ENCODE measurements at places on chromosomes 6 and 20.

DNA sequence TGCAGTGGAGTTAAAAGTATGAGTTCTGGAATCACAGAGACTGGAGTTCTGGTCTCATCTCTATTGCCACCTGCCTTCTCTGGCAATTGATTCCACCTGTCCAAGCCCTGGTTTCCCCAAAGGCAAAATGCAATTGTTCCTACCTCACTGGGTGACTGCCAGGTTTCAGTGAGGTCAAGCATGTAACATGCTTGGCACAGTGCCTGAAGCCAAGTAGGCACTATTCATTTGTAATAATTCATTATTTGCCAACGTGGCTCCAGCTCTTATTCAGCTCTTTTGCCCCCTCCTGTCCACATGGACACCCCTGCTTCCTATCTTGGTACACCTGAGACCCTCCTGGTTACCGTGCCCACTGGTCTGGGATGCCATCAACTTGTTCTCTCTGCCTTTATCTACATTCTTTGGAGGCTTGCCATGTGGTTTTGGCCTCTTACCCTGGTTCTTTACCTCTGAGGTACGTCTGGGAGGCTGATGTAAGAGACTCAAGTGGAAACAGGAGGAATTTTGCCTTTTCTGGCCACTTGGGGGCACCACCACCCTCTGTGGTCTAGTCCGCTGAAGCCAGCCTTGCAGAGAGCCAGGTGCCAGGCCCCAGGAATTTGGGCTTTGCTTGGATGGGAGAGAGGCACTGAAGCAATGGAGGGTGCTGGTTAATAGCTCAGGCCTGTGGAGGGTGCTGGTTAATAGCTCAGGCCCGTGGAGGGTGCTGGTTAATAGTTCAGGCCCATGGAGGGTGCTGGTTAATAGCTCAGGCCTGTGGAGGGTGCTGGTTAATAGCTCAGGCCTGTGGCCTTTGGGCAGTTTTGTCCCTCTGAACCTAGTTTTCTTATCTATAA is 1.7 kb downstream of the KCNK15 start:
- peak; percentile 16 for DNase-seq

GRCh38 chr6:124524491-124525200 is 437.6 kb upstream of the RNF217 start:
- no peak for DNase-seq

DNA sequence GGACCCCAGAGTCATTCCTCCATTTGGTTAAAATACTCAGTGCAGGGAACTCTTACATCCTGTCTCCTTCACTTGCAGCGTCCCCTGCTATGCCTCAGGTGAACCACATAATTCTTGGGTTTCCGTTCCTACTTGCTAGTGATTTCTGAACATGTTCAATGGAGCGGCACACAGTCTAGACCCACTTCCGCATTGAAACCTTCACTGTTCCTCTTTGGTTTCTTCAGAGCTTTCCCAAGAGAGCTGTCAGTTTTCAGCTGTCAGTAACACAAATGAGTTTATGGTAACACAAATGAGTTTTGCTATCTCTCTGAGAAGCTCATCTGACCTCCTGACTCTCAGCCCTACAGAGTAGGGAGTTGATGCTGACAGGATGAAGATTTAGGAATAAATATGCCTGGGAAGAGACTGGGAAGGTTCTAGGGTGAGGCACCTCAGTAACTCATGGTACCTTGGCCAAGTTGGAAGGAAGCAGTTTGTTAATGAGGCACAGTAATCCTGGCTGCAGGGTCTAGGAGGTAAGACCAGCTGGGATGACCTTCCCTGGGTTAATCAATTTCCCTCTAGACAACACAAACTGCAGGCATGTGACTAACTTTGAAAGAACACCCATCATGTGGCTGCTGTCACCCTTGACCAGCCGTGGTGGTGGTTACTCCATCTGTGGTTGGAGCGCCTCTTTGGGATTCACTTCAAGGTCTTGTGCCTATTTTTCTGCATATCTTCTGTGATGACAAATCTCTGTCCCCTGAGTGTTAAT is 5.4 kb downstream of the SYS1 start:
- DNase-seq = no peak

DNA sequence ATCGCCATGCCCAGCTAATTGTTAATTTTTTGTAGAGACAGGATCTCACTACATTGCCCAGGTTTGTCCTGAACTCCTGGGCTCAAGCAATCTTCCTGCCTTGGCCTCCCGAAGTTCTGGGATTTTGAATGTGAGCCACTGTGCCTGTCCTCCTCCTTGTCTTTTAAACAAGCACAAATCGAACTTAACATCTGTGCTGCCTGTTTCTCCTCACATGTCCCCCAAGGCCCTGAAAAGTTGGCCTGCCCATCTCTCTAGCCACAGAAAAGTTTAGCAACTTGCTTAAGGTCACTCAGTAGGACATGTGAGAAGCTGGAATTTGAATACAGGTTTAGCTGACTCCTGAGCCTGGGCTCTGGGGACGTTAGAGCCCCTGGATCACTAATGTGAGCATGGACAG is 115.7 kb upstream of the KCNG1 start:
- DNase-seq = no peak

DNA sequence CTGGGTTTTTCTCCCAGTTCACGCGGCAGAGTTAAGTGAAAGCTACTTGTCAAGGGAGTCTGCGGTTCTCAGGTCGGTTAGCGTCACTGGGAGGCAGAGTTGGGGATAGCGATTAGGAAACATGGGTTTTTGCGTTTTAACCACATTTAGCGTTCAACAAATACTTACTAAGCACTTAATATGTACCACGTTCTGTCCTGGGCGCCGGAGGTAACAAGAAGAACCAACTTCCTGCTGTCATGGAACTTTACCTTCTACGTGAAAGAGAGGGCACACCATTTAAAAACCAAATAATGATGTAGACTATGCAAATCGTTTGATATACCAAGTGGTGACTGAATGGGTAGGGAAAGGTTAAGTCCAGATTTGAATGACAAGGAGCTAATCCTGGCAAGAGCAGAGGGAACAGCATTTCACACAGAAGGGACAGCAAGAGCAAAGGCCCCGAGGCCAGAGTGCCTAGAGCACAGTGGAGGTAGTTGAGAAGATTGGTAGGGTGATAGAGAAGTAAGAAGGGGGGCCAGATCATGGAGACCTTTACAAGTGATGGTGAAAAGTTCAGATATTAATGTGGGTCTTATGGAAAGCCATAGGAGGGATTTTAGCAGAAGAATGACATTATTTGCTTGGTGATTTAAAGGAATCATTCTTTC is 744 bp downstream of the RIOK1 start:
- no peak for DNase-seq

- DNase-seq = no peak
Measured at GRCh38 chr6:150631984-150632642, 32.4 kb downstream of the PLEKHG1 start.

- no peak for DNase-seq
Measured at GRCh38 chr6:143513410-143513809, 1.9 kb upstream of the FUCA2 start.

- no peak for DNase-seq
Measured at GRCh38 chr20:58677079-58677604, 15.5 kb upstream of the NPEPL1 start.

DNA sequence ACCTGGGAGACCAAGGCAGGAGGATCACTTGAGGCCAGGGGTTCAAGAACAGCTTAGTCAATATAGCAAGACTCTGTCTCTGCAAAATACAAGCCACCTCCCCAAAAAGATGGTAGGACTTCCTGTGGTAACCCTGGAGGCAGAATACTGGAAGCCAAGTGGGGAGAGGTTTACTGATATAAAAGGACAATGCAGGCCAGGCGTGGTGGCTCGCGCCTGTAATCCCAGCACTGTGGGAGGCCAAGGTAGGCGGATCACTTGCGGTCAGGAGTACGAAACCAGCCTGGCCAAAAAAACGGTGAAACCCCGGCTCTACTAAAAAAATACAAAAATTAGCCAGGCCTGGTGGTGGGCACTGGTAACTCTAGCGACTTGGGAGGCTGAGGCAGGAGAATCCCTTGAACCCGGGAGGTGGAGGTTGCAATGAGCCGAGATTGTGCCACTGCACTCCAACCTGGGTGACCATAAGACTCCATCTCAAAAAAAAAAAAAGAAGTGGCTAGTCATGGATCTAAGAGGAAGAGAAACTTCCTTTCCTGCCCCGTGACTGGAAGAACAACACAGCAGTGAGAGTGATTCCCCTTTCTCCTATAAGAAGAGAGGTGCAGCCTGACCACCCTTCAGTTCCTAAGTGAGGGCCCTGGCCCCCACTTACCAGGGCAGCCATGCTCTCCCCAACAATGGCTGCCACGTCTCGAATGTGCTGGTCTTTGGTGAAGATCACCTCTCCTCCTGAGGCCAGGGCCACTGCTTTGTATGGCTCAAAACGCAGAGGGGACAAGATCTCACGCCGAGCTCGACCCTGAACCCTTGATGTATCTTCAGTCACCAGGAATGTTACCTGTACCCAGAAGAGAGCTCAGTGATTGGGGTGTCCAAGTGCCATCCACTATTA is 6.2 kb downstream of the SAPCD1 start:
- DNase-seq = no peak

DNA sequence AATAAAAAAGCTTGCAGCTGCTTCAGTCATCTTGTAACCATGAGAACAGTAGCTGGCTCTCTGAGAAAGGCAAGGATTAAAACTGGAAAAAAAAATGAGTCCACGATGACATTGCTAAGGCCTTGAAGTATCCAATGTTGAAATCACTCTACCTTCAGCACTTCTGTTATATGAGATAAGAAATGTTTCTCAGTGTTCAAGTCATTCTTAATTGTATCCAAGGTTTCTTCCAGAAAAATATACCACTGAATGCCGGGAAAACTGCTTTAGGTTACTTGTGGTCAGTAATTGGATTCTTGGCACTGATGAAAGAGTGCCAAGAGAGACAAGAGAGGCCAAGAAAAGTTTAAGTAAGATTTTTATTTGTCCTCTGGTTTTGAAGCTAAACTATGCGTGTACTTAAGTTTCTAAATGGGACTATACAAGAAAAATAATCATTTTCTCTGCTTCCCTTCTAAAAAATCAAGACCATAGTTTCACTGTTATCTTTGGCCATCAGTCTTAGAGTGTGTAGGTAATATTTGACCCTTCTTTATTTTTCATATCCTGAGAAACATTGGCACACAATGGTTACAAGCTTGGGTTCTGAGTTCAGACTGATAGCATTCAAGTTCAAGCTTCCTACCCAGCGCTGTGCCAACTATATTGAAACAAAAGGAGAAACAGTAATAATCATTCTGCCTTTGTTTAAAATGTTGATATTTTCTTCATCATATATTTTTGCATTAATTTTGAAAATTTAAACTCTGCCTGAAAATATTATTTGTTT is 84.6 kb downstream of the TRDN start:
- no peak for DNase-seq

- no peak for DNase-seq
Measured at GRCh38 chr6:111347589-111347988, 135.4 kb downstream of the REV3L start.

GRCh38 chr6:56850626-56851025 is 104.3 kb upstream of the BEND6 start:
- DNase-seq = no peak

DNA sequence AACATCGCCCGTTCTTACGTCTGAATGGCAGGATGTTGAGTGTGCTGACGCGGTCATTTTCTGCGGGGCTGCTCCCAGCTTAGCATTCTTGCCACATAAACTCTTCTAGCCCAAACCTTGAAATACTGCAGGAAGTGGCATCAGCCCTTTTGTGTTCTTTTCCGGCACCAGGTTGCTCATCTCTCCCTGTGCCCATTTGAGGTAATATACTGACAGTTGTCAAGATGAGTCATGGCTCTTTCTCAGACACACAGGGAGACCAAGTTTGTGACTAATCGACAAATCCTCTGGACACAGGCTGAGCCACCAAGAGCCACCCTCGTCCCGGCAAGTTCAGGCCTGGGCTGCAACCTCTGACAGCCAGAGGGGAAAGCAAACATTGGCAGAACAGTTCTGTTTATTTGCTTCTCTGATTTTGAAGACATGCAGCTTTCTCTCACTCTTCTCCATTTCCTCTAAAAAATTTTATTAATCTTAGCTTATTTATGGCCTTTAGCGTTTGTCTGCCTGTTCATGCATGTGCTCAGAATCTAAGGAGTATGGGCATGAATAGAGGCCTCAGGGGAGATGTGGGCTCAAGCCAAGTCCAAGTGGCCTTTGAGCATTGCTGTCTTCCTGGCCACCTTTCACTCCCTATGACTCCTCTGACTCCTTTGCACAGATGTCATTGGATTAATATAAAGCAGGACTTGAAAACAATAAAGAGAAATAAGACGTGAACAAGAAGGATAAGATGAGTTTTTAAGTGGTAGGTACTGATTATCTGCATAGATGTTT is 328.2 kb upstream of the JAG1 start:
- DNase-seq = no peak

DNA sequence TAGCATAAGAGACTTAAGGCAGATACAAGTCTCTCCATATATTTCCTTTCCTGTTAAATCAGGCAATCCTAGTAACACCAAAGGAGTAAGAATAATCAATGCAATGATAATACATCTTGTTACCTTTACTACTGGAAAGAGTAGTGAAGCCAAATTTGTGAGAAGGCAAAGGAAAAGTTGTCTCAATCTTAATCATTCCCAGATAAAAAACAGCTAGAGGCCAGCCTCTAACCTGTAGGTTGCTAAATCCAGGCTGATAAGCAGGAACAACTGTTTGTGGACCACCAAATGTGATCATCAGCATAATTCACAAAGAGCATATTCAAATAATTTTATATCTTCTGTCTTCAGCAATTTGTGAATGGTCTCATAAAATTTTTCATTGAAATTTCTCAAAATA is 189.2 kb upstream of the ADGRB3 start:
- DNase-seq = no peak

- DNase-seq = no peak
Measured at GRCh38 chr20:1478566-1478965, 11.9 kb upstream of the NSFL1C start.

- no peak for DNase-seq
Measured at GRCh38 chr6:11970114-11970513, 42.0 kb upstream of the HIVEP1 start.

- no peak for DNase-seq
Measured at GRCh38 chr20:17995967-17996819, 27.4 kb downstream of the MGME1 start.

DNA sequence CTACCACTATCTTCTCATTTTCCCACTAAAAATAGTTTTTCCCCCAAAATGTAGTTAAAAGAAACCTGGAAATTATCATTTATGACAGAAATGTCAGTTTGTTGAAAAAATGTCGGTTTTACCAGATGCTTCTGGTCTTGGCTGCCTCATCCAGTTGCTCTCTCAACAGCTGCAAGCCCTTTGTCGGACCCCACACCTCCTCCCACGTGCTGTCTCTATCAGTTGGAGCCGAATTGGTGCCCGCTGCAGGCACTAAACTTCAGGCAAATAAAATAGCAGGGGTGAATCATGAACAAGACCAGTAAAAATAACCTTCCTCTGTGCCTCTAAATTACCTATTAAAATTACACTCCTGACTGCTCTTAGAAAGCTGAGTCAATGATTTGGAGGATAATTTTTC is 129.5 kb upstream of the CEP162 start:
- DNase-seq = no peak

DNA sequence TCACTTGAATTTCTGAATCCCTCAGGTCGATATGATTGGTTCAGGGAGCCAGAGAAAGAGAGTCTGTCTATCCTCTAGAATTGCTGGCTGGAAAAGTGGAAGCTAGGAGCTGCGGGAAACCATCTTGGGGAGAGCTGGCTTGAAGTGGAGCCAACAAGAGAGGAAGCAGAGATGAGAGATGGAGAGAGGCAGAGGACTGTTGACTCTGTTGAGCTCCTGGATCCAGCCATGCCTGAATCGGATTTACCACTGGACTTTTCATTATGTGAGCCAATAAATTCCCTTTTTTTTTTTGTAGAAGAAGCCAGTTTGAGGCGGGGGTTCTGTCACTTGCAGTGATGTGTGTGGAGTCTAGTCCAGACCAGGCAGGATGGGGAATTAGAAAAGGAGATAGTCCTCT is 13.9 kb upstream of the SLC9A8 start:
- no peak for DNase-seq
